NCI-H187 (cell line): ENCODE measurements at places on chromosomes 1 and 21.

DNA sequence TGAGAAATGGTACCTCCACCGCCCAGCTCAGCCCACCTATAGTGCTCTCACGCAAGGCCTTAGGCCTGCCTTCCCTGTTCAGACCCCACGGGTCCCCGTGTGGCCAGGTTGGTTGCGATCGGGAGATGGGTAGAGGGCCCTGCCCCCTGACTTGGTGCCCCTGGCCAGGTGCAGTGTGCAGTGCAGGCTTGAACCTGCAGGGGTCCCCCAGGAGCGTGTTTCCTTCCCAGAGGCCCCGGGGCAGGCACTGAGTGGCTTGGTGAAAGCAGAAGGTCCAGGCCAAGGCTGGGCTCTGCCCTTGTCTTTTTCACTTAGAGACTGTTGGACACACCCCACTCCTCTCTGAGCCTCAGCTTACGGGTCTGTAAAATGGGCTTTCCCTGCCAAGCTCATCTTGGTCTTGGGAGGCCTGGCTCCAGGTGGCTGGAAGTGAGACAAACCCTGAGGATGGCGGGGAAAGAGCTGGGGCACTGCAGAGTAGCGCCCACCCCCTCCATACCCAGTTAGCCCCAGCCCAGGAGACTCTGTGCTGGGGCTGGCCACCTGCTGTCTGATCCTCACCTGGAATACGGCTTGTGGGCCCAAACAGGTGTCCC is 9.3 kb upstream of the HES5 start:
- DNase-seq, result no peak

- no peak for DNase-seq
These were observed 8.6 kb downstream of the MORN1 start for GRCh38 chr1:2382621-2383361.

DNA sequence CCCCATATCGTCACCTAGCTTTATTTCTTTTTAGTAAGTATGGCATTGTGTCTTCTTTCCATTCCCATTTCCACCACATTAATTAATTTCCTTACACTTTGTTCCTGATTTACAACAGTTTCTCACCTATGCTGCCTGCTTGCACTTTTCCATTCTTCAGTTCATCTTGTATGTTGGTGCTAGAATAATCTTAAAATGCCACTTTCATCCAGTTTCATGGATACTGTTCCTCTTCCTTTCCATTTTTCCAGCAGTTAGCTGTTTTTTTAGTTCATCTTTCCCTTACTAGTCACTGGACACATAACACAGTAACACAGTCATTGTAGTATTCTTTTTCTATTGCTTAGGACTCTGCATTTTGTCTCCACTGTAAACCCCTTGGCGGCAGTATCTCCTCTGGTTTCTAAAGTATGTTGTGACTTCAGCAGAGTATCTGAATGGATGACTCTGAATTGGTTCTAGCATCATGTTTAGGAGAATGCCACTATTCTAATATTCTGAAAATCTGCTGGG is 2.1 kb downstream of the CDC7 start:
- no peak for DNase-seq

- DNase-seq, result no peak
These were observed 92.1 kb downstream of the NAV1 start for GRCh38 chr1:201631037-201631436.

- DNase-seq, result no peak
These were observed 24.9 kb upstream of the CTBS start for GRCh38 chr1:84598846-84599741.

- no peak for DNase-seq
These were observed 83.8 kb upstream of the SSX2IP start for GRCh38 chr1:84773933-84774497.

- no peak for DNase-seq
These were observed 40.6 kb downstream of the EEIG2 start for GRCh38 chr1:108600504-108600903.

DNA sequence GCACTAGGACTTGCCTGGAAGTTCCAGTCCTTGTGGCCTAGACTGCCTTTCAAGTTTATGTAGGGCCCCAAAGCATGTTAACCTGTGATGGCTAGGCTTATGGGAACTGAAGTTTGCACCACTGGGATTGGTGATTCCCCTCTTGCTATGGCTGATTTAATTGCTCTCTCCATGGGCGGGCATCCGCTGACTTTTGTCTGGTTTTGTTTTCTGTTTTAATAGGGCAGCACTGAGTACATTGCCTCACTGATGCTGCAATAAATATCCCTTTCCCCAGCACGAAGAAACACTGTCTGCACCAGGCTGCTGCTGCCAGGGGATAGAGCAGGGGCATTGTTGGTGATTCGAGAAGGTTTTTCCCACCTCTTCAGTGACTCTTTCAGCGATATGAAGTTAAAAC is 73.3 kb upstream of the PDE4B start:
- DNase-seq, result no peak

DNA sequence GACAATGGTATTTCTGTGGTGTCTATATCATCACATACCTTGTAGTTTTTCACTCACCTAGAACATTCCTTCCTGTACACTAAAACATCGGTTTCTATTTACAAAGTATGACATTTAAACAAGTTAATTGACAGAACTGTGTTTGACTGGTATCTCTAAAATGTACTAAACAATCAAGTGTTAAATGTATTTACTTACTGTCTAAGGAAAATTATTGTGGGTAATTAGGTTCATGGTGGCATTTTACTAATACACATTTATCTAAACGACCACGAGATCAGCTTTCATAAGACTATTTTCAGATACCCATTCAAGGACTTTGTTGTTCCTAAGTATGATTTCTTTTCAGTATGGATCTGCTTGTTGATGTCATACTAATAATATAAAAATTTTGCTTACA is 115.2 kb downstream of the ADGRL2 start:
- no peak for DNase-seq

DNA sequence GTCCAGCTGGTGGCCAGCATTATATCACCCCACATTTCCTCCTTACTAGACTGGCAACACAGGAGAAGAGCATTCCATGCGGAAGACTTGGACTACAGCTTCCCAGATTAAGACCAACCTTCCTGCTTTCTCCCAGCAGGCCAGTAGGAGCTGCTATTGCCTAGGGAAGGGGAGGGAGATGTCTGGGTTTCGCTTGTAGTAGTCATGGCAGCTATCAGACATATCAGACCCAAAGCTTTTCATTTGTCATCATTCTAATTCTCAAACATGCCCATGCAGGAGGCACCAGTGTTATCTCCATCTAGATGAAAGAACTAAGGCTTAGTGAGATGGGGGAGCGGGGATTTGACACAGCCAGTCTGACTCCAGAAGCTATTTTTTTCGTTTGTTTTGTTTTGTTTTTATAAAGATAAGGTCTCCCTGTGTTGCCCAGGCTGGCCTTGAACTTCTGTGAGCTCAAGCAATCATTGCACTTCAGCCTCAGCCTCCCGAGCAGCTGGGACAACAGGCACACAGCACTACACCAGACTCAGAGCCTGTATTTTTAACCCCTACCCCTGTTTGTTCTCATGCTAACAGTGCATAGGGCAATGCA is 4.5 kb downstream of the PLA2G2A start:
- DNase-seq, result no peak

DNA sequence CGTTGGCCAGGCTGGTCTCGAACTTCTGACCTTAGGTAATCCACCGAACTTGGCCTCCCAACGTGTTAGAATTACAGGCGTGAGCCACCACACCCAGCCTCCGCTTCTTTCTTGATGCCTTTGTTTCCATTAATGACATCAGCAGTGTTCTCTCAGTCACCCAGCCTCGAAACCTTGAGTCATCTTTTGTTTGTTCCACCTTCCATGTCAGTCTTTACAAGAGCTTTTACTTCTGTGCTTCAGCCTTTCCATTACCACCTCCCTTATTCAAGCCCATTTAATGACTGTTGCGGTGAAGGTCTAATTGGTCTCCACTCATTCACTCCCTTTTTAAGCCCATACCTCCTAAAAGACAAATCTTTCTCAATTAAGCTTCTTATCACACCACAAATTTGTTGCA is 146.6 kb upstream of the ADGRL2 start:
- no peak for DNase-seq

DNA sequence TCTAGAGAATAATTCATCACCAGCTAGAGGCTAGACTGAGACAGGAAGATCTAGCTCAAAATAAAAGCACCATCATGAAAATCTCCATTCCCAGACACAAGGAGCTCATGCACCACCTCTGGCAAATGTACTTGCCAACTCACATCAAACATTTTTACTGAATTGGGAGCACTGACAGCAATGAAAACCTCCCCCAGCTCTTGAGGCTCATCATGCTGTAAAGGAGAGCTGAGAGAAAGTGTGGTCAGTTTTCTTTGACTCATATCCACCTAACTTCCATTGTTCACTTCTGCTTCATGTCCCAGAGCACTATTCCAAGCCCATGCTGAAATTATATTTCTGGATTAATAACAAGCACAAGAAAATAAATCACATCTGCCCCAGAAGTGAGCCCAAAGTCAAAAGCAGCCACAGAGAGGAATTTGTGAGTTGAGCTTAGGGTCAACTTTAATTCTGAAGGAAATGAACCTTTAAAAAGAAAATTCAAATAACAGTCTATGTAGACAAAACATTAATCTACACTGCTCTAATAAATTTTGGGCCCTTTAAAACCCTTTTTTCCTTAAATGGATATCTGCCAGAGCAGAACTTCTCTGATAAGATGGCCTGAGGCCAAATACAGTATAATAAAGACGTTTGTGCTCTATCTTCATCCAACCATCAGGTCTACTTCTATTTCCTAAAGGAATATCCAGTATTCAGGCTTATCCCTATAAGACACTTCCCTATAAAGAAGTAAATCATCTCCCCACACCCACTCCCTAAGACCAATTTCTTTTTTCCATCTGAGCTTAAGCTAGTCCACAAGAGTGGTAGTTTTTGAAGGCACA is 85.9 kb upstream of the ADAM30 start:
- DNase-seq, result no peak

DNA sequence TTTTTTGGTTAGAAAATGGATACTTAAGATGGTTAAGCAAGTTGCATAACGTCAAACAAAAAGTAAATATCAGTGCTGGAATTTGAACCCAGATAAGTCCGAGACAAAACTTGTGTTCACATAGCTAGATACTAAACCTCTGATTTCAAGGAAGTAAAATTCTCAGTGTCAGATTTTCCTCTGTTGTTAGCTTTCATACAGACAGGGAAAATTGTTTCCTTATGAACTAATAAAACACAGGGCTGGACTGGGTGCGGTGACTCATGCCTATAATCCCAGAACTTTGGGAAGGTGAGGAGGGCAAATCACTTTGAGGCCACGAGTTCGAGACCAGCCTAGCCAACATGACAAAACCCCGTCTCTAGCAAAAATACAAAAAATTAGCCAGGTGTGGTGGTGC is 51.3 kb downstream of the PCNX2 start:
- DNase-seq, result no peak

DNA sequence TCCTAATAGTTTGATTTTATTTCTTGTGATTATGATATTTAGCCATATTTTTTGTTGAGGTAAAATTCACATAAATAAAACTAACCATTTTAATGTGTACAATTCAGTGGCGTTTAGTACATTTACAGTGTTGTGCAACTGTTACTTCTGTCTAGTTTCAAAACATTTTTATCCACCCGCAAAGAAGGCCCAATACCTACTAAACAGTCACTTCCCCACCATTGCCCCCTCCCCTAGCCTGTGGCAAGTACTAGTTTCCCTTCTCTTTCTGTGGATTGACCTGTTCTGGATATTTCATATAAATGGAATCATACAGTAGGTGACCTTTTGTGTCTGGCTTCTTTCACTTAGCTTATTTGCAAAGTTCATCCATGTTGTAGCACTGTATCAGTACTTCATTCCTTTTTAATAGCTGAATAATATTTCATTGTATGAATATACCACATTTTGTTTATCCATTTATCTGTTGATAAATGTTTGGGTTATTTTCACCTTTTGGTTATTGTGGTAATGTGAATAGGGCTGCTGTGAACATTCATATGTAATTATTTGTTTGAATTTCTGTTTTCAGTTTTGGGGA is 4.1 kb downstream of the FLVCR1 start:
- DNase-seq, result no peak

- DNase-seq, result no peak
These were observed 27.1 kb downstream of the FAM78B start for GRCh38 chr1:166139735-166140134.

- DNase-seq, result no peak
These were observed 12.7 kb downstream of the KYAT3 start for GRCh38 chr1:88979749-88980116.

DNA sequence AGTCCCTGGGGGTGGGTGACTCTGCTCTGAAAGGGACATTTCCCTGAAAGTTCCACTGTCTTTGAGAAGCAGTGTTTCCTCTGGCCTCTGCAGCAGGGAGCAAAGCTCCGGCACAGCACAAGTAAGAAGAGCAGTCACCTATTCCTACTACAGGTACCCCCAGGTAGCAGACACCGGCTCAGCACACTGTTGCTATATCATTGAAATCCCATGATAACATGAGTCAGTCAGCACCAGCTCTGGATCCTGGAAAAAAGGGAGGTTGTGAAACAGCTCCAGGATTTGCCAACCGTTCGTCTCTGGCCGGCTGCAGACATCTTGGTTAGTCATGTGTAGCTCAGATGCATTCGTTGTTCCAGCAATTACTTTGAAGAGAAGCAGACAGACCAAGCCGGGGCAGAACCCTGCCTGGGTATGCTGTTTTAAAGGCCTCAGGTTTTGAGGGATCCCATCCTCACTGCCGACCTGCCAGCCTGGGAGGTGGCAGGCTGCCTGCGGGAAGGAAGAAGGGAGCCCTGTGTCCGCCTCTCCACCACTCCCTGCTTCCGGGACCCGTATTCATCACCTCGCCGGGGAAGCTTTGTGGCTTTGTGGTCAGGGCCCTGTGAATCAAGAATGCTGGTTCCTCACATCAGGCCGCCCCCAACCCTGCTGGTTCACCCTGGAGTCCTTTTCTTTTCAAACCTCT is 139.2 kb downstream of the CLIC6 start:
- no peak for DNase-seq

- no peak for DNase-seq
These were observed 3.0 kb upstream of the TNFRSF4 start for GRCh38 chr1:1216770-1217620.

- no peak for DNase-seq
These were observed 93.0 kb downstream of the APP start for GRCh38 chr21:26077521-26077920.
